ENCODE measurements at places on chromosomes 4 and X.

DNA sequence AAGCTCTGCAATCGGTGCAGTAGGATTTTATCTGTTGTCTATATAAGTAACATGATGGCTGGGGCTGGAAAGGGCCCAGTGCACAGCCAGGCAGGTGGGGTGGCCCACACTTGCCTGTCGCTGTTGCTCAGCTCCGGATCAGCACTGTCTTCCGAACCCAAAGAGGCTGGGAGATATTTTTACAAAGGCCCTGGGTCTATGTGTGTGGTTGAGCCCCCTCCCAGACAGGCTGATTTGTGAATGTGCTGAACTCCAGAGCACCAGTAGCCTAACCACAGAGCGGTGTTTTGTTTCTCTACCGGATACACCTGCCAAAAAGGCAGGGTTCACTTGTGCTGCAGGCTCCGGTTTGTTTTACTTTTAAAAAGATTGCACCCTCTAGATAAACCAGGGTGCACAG is 33.5 kb upstream of the CHRNA9 start:
- no peak for DNase-seq

- DNase-seq: no peak
Measured at GRCh38 chrX:131778269-131779218, 234.7 kb downstream of the OR13H1 start.

- DNase-seq: no peak
Measured at GRCh38 chrX:31279359-31279758, 207.5 kb upstream of the FTHL17 start.

DNA sequence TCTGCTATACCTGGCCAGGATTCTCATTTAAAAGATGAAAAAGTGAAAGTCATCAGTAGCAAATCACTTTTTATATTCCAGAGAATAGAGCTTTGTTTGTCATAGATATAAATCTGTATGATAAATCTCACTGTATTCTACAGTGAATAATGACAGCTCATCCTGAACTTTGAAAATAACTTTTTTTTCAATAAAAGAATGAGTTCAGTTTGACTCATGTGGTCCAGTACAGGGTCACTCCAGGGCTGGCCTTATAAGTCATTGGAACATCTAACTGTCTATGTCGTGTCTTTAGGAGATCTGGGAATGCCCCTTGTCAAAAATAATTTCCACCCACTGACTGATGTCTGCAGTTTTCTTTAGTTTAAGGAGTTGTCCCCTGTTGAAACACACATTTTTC is 18.5 kb upstream of the CXCL8 start:
- peak; percentile 73 for DNase-seq

GRCh38 chrX:25555521-25555920 is 539.8 kb upstream of the ARX start:
- no peak for DNase-seq

- peak; percentile 64 for DNase-seq
Measured at GRCh38 chr4:40840255-40840984, 90.7 kb downstream of the NSUN7 start.

DNA sequence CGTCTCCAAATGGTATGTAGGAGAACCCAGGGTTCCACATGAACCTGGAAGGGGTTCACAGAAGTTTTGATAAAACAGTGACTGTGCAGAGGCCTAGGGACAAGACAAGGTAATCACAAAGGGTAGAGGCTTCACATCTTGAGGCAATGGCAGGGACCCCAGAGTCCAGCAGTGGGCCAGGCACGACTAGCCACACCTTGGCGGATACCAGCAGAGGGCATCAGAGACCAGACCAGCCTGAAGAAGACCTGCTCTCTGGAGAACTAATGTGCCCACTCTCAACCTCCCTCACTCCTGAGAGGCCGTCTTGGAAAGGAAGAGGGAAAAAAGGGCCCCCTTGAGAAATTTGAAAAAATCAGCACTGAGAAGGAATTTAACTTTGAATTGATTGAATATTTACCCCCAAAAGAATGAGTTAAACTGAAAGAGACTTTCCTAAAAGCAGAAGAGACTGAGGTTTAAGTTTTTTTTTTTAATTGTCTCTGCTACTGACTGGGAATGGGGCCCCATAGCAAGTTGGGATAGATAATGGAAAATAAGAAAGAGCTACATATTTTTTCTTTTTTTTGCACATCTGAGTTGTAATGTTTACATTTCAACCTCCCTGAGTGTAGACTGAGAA is 243.8 kb upstream of the JADE1 start:
- peak; percentile 48 for DNase-seq

DNA sequence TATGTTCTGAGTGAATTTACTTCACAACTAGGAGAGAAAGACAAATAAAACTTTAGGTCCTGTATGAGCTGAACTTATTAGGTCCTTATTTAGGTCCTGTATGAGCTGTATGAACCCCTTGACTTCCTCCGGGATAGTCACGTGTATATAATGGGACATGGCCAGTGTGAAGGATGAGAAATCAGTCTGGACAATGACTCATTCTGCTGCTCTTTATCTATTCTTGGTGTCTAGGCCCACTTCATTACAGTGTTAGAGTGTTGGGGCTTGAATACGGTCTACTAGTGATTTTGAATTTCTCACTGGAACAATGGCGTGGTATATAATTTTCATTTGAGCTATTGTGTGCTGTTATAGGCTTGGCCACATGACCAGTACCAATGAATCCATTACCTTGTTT is 21.9 kb downstream of the STK26 start:
- DNase-seq: peak; percentile 32

GRCh38 chr4:186924723-186925122 is 201.1 kb upstream of the FAT1 start:
- no peak for DNase-seq

DNA sequence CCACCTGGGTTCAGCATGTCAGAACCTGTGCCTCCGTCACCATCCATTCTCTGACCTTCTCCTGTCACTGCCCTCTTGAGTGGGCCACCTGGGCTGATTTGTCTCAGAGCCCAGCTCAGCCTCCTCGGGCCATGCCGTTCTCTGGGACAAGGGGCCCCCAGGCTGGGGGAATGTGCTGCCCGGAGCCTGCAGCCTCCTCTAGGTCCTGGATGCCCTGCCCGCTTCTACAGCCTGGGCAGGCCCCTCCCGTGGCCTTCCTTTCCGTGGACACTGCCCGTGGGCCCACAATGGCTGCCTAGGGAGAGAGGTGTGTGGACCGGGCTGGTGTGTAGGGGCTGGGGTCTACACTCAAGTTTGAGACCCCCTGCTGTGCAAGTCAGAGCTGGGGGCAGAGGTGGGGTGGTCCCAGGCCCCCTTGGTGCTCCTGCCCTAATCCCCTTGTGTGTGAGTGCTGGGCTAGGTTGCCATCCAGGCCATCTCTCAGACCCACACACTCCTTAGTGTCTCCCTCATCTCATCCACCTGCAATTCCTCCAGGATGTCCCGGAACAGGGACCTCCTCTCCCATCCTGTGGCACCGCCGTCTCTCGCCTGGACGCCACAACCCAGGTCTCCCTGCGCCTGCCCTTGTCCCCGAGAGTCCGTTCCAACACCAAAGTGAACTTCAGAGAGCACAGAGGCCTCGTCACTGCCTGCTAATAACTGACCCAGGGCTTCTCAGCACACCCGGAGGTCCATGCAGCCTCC is 12.4 kb downstream of the PSAPL1 start:
- DNase-seq: no peak

GRCh38 chrX:132692066-132692465 is 203.2 kb upstream of the MBNL3 start:
- DNase-seq: peak; percentile 71

DNA sequence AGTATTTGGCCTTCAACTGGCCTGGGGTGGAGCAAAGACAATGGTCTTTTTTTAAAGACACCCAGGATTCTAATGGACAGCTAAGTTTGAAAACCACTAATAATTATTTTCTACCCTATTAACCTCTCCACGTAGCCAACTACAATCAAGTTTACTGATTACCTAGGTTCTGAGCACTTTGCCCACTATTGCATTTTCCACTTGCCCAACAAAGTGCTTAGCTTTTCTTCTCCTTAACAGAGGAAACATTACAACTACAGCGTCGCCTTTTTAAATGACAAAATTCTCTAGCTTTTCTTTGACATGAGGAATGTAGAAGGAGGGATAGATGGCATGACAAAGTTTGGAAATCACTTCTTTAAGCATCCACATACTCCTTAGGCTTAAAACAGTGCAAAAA is 2.0 kb downstream of the CHIC2 start:
- DNase-seq: no peak

DNA sequence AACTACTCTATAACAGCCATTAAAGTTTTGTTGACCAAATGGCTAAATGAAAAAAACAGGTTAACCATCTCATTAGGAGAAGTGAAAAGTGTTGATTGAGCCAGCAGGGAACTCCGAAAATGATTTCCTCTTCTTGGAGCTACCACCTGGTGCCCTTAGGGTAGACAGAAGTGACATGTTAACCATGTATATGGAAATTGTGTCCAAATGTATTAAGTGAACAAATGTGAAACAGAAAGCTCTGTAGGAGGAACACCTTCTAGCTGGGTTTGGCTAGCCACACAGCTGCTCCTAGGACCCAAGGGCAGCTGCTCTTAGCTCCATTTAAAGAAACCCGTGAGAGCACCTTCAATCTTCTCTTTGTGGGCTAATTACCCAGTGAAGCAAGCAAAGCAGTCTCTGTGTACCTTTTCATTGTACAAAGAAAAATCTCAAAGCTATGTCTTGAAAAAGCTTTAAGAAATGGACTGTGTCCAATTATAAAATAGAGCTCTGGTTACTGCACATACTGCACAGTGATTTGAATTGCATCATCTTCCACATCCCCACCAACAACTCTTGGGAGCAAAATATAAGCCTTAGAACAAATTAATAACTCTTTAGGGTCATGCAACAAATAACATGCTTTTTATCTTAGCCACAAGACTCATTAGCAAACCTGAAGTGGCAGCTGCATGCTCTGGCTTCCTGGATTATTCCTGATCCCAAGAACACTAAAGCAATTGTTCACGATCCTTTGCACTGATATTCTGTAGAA is 59.2 kb upstream of the PARM1 start:
- peak; percentile 3 for DNase-seq

DNA sequence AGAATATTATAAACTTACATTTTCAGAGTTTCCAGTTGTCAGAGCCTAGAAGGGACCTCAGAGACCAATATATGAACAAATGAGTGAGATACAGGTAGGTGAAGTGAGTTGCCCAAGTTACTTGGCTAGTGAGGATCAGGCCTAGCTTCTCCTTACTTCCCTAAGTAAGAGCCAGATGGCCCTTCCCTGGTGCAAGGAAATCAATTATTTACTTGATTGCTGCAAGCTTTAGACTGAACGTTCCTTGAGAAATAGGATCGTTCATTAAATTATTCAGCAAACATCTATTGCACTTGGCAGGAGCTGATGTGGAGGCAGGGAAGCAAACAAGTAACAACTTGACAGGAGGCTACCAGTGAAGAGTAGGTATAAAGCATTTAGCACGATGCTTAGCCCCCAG is 117.8 kb downstream of the EFHC2 start:
- no peak for DNase-seq

DNA sequence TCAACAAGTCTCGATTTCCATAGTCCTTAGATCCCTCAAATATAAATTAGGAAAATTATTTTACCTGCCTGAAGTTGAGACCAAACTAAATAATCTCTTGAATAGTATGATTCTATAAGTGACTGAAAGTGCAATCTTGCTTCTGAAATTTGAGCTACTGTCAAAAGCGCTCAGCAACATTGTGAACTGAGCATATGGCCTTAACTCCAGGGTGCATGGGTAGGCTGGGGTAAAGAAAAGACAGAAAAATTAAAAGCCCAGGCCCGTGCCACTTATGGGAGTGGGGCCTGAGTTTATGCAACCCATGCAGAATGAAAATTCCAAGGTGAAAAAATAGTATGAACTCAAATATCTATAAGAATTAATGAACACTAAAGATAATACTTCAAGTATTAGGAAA is 9.8 kb downstream of the PGRMC2 start:
- DNase-seq: no peak

DNA sequence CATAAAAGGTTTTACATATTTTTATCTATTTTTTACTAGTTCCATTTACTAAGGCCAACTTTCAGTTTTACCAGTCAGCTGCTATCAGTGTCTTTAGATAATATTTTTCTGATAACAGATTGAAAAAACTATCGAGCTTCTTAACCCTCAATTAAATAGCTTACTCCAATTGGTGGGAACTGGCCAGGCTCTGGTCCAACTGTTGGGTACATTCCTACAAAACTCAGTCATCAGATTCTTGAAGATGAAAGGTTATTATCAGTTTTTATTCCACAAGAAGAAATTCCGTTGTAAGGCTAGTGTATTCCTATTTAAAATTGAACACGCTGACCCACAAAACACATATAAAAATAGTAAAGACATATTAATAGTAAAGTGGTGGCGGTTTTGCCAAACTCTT is 346.2 kb downstream of the MAPK10 start:
- DNase-seq: no peak

- DNase-seq: no peak
Measured at GRCh38 chr4:147594107-147594506, 23.1 kb upstream of the TMEM184C start.

GRCh38 chr4:120877021-120877420 is 45.5 kb downstream of the PRDM5 start:
- no peak for DNase-seq

DNA sequence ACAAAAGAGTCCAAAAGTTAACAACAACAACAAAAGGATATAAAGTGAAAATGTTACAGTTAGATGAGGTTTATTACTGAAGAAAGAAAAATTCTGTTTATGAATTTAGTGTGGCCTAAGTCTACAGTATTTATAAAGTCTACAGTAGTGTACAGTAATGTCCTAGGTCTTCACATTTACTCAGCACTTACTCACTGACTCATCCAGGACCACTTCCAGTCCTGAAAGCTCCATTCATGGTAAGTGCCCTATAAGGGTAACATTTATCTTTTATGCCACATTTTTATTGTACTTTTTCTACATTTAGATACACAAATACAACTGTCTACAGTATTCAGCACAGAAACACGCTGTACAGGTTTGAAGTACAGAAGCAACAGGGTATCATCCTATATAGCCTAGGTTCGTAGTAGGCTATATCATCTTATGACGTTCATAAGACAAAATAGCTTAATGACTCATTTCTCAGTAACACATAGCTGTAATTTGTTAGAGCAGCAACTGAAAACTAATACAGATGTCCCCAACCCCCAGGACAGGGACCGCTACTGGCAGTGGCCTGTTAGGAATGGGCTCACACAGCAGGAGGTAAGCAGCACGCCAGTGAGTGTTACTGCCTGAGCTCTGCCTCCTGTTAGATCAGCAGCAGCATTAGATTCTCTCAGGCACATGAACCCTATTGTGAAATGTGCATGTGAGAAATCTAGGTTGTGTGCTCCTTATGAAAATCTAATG is 61.3 kb downstream of the CENPC start:
- DNase-seq: no peak

DNA sequence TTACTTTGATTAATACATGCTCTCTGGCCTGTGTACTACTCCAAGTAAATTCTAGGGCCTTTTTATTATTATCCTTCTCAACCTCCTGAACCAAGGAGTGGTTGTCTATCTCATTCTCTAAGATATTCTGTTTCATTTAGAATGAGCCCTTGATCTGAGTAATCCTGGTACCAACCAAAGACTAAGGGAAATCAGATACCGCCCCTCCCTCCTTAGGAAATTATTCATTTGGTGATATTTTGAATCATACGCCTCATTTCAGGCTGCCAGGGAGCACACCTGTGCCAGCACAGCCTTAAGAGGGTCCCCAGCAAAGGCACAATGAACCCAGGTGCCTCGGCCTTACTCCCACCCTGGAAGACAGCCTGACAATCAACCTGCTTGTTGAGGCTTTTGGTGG is 73.2 kb upstream of the STARD8 start:
- no peak for DNase-seq
